ENCODE measurements at places on chromosomes 1 and 21.

DNA sequence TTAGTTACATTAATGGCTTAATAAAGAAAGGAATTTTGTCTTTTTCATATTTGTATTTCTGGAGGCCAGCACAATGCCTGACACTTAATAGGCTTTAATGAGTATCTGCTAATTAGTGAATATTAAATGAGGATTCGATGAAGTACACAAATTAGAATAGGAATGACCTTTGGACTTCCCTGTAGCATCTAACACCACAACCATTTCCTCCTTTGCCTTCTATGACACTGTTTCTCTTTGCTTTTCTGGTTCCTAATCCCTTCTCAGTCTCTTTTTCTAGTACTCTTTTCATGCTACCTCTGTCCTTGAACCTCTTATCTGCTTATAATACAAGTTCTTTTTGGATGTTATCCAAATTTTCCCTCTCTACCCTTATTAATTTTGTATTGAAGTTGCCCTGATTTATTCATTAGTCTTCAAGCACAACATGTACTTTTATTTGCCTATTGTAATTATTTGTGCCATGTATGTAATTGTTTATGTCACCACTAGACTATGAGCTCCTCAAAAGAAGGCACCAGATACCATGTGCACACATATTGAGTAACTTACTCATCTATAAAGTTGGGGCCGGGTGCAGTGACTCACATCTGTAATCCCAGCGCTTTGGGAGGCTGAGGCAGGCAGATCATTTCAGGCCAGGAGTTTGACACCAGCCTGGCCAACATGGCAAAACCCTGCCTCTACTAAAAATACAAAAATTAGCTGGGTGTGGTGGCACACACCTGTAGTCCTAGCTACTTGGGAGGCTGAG is 23.8 kb downstream of the RPS27 start:
- no peak for DNase-seq

GRCh38 chr1:108327534-108328466 is 83.9 kb upstream of the NBPF4 start:
- no peak for DNase-seq

GRCh38 chr21:37459575-37459974 is 93.0 kb downstream of the DYRK1A start:
- no peak for DNase-seq

DNA sequence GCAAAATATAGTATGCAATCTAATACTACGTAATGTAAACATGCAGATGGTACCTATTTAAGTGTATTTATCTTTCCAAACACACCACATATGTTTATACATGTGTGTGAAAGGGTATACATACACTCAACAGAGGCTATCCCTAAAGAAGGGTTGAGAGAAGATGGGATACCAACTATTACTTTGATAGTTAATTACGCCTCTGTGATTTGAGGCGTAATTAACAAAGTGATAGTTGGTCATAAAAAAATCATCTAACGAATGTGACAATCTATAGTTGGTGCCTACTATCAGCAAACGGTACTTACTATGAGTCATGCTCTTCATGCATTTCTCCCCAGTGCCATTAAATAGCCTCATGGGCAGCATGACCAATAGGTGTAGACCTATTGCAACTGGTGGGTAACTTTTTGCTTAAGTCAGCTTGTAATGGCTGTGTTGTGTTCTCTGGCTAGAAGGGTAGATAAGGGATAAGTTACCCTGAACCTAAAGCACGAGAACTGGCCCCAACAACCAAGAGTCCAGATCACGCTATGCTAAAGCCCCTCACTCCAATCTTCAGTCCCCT is 15.3 kb downstream of the RCAN1 start:
- no peak for DNase-seq

DNA sequence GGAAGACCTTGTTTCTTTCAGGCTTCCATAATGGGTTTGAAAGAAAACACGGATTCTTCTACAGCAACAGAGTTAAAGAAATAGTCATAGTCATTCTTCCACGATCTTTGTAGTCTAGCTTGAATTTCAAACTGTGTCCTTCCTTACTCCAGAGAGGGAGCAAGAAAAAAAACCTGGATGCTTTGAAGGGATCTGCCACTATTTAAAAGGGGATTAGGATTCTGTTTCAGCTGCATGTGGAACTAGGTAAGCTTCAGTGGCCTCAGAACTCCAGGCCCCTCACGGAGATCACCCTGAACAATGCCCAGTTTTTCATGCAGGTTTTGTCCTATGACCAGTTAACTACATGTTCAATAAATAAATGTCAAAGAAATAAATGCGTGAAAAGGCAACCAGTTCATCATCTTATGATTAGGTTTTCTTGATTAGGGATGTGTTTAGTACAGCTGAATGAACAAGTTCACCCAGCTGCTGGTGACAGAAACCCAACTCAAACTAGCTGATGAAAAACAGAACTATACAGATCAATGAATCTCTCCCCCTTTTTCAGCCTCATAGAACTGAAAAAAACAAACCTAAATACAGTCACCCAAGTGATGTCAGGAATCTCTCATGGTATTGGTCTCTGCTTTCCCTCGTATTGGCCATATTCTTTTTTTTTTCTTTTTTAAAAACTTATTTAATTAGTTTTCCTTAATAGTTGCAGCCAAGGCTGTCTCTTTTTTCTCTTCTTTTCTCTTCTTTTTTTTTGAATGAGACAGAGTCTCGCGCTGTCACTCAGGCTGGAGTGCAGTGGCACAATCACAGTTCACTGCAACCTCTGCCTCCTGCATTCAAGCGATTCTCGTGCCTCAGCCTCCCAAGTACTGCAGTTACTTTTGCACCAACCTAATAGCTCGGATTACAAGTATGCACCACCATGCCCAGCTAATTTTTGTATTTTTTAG is 14.6 kb upstream of the MPZL1 start:
- DNase-seq, result no peak

DNA sequence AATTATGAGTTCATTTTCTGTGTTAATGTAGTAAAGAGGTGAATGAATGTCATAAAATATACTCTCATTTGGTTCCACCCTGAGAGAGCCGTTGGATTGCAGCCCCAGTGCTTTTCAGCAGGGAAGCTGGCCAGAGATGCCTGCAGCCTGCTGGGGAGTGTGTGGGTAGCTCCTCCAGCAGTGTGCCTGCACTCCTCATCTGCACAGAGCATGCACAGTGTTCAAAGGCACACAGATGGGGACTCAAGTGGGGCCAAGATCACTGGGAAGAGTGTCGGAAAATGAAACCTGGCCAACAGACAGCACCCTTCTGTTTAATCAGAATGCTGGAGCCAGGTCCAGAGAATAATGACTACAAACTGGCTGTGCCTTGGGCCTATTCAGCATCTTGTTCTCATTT is 206.8 kb downstream of the ST6GALNAC3 start:
- no peak for DNase-seq

DNA sequence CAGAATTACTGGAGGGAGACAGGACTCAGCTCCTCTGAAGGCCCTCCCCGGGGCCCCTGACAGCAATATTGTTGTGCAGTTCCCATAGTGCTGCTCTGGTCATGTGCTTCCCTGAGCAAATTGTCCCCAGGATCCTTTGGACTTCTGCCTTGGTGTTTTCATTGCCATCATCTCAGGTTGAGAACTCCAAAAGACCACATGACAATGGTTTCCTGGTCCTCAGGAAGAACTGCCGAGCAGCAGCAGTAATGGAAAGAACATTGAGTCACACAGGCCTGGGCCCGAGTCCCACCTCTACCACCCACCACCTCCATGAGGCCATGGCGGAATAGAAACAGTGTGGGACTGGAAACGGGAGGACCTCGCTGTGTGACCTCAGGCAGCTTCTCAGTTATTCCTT is 6.3 kb upstream of the CTTNBP2NL start:
- no peak for DNase-seq

- no peak for DNase-seq
These were observed 3.6 kb upstream of the ZNF672 start for GRCh38 chr1:248834343-248834940.

GRCh38 chr1:8078176-8078671 is 52.1 kb upstream of the ERRFI1 start:
- DNase-seq, result no peak

DNA sequence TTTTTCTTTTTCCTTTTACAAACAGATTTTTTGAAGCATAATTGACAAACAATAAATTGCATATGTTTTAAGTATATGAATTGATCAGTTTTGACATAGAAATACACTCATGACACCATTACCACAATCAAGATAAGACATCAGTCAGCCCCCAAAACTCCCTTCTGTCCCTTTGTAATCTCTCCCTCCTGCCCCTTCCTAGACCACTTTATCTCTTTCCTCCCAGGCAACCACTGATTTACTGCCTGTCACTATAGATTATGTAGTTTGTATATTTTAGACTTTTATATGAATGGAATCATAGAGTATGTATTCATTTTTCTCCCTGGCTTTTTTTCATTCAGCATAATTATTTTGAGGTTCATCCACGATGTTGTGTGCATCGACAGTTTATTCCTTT is 6.9 kb upstream of the SYT14 start:
- no peak for DNase-seq

DNA sequence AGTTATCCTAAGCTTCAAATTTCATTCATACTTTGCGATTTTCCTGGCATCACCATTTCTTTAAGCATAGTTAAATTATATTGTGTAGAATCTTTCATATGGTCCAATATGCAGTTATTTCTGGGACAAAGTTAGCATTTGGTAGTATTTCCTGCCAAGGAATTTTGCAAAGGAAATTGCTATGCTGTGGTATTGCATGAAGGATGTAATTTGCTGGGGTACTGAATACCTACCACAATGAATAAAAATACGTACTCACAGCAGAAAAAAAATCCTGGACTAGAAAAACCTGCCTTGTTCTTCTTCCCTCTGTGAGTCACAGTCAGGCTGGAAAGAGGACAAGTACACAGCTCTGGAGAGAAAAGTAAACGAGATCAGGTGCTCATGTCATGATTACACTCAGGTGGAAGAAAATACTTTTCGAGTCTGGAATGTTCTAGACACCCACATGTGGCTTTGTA is 241.2 kb downstream of the PTBP2 start:
- no peak for DNase-seq

- peak; percentile 83 for DNase-seq
These were observed at the start of gene MX1 for GRCh38 chr21:41425954-41426675. MX1 (plus strand) TSS chr21:41426239; CDS start chr21:41432071, 5,832 bp downstream.

GRCh38 chr1:234014208-234014607 is 109.7 kb downstream of the SLC35F3 start:
- no peak for DNase-seq

- no peak for DNase-seq
These were observed 4.1 kb downstream of the ADORA1 start for GRCh38 chr1:203131548-203132200.

DNA sequence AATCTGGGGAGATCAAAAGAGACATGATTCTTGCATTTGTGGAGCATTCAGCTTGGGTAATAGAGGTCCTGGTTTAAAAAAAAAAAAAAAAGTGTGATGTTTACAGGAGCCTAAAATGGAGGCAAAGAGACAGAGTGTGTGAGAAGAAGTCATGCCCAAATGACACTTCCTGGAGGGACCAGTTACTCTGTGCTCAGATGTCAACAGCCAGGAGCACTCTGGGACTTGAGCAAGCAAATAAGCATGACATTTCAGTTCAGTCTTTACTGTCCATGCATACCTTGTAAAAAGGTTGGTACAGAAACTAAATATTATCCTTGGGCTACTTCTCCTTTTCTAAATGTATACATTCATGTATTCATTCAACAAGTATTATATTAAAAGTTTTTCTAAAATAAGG is 25.2 kb upstream of the ADGRL2 start:
- no peak for DNase-seq

DNA sequence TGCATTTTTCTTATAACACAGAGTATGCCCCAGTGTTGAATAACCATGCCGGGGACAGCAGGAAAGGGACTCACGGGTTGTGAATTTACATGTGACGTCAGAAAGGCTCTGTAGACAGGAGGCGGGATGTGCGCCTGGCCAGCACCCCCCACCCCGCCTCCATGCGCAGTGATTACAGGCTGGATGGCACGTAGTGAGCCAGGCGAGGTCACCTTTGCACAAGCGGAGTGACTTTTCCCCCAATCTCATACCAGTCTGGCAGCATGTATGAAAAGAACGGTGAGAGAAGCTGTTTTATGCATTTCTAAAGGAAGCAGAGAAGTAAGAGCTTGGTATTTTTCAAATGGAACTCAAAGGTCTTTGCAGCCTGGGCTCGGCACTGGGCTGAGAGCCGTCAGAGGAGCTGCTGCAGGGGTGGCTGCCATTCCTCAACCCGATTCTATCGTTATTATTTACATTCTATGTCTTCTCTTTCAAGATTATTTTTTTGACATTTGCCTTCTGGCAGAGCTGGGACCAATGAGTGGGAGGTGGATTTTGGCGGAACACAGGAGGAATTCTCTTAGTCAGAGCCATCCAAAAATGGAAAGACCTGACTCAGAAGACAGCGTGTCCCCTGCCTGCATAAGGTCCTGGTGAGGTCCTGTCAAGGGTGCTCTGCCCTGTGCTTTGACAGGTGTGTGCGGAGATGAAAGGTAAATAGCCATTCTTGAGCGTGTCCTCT is 115.6 kb upstream of the SLC45A1 start:
- no peak for DNase-seq

- no peak for DNase-seq
These were observed 233.5 kb downstream of the TRABD2B start for GRCh38 chr1:47763591-47764171.

- DNase-seq, result no peak
These were observed 79.2 kb upstream of the RALGPS2 start for GRCh38 chr1:178645808-178646200.

DNA sequence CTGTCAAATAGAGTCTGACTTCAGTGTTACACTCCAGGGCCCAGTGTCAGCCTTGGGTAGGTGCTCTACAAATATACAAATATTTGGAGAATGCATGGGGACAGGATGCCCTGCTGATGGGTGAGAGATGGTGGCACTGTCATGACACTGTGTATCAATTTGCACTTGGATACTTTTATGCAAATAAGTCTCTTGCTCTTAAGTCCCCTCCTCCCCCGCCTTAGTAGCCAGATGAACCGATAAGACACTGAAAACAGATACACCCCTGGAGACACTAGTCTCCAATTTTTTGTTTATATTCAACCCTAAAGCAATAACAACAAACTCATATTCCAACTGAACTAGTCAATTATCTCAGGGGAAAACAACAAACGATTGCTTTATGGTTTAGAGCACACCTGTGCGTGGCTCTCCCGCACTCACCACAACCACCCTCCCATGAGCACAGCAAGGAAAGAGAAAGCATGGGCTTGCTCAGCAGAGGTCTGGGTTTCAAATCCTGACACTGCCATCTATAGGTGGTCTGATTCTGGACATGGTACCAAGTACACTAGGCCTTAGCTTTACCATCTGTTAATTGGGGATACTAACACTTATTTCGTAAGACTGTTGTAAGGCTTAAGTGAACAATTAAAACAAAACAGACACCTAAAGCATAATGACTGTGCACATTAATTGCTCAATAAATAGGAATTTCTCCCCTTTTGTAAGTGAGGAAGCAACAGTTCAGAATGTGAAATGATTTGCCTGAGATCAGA is 50.3 kb downstream of the HIVEP3 start:
- peak; percentile 33 for DNase-seq

DNA sequence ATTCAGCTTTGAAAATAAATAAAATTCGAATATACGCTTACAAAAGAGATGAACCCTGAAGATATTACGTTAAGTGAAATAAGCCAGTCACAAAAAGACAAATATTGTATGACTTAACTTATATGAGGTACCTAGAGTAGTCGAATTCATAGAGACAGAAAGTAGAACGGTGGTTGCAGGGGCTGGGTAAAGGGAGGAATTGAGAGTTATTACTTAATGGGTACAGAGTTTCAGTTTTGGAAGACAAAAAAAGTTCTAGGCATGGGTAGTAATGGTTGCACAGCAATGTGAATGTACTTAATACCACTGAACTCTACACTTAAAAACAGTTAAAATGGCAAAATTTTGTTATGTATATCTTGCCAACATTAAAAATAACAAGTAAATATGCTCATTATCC is 48.6 kb upstream of the ZNHIT6 start:
- DNase-seq, result no peak

- no peak for DNase-seq
These were observed 143.9 kb downstream of the KAZN start for GRCh38 chr1:14742181-14742980.
